Stimulated activated CD4-positive, alpha-beta T cell treated with anti-CD3 and anti-CD28 coated beads, Interleukin-1b, Interleukin-23, amount 100 ng/mL, for 1 hour (primary cell): ENCODE measurements at places on chromosomes 12 and 14.

- DNase-seq: no peak
Observed at GRCh38 chr12:55019784-55020183, at the start of gene NEUROD4. TSS of gene NEUROD4 (plus strand) at chr12:55019974. CDS start at chr12:55026440, 6,466 bp downstream.

DNA sequence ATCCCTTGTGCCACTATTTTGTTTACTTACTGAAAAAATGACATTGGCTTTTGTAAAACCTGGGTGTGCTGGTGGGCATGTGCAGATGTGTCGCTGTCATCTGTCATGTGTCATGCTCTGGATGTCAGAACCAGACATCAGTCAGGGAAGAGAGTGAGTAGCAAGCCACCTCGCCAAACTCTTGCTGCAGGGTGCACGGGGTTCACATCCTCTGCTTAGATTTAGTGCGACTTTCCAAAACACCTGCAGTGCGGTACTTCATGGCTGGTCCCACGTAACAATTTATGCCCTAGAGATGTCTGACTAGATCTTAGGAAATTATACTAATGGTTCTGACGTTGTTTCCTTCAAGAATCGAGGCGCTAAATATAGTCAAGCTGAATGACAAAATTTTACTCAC is 106.7 kb downstream of the CRADD start:
- DNase-seq: no peak

DNA sequence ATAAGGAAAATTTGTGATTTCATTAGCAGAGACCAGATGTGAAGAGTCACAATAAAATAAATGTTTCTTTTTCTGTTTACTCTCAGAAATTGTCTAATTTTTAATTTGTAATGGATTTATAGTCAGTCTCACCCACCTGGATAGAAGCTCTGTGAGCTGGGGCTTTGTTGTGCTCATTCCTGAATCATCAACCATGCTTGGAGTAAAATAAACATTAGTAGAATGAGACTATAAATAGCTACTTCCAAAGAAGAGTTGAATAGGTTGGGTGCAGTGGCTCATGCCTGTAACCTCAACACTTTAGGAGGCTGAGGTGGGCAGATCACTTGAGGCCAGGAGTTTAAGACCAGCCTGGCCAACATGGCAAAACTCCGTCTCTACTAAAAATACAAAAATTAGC is 185.3 kb upstream of the FBXO33 start:
- DNase-seq: no peak

- no peak for DNase-seq
Observed at GRCh38 chr14:23378612-23379220, 1.9 kb downstream of the CMTM5 start.

GRCh38 chr12:30996255-30996654 is 69.7 kb downstream of the TSPAN11 start:
- no peak for DNase-seq
